ENCODE measurements at places on chromosomes 12 and 14. TPM values are rescaled to one million over a fixed set of nuclear protein-coding genes. Genes with fewer than 3 reads are reported as not detected.

SERPINA1 gene
- 2.2 TPM for total RNA-seq

TMEM179 gene
- total RNA-seq = 12.1 TPM

KLRK1 gene
- total RNA-seq = 2.8 TPM

TAS2R14 gene
- 4.6 TPM for total RNA-seq

RGS6 gene
- 16.0 TPM for total RNA-seq

TMEM233 gene
- total RNA-seq = not detected

- H3K36me3 ChIP-seq = no peaks in the 10 kb centered on the region
- DNase-seq = no peak
- no peak overlapping the region for H3K27ac ChIP-seq
- H3K4me3 ChIP-seq = no peak overlapping the region
These were observed 277.9 kb upstream of the E2F7 start for GRCh38 chr12:77343291-77343690.

DNA sequence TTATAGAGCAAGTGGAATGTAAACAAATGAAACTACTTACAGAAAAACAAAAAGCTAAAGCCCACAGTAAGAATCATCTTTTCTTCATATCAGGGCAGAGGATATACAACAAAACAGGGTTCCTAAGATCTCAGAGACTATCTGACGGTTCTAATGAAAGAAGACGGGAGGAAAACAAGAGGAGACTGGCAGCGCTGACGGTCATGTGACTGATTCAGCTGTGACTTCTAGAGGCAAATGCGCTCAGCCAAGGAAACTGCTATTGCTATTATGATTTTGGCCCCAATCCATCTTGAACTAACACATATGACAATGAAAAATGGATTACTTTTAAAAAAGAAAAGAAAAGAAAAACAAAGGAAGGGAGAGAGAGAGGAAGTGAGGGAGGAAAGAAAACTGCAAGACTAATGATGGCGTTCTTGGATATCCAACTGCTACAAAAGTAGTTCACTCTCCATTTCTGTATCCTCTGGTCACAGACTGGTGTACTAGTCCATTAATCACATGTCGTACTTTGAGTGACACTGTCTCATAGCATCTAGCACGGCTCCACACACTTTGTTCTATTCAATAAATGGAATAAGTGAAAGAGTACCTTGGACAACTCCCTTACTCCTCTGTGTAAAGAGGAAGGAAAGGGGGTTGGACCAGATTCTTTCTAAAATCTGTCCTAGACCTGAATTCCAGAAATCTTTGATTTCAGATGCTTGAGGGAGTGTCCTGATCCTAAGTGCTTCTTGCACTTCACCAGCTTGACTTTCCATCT lies 119.3 kb downstream of the DAD1 start:
- H3K27ac ChIP-seq = no peak overlapping the region
- no peaks in the 10 kb centered on the region for H3K36me3 ChIP-seq
- DNase-seq = no peak

- no peak overlapping the region for H3K4me3 ChIP-seq
- no peaks in the 10 kb centered on the region for H3K36me3 ChIP-seq
- no peak for DNase-seq
- H3K27me3 ChIP-seq = no peaks in the 10 kb centered on the region
- H3K4me1 ChIP-seq = no peaks in the 10 kb centered on the region
These were observed 164.2 kb upstream of the ATF7IP start for GRCh38 chr12:14201291-14201690.

GRCh38 chr12:46983959-46984841 lies 95.2 kb upstream of the PCED1B start:
- H3K27ac ChIP-seq = no peak overlapping the region
- H3K4me1 ChIP-seq = no peaks in the 10 kb centered on the region
- H3K27me3 ChIP-seq = no peaks in the 10 kb centered on the region
- no peaks in the 10 kb centered on the region for H3K36me3 ChIP-seq
- DNase-seq = peak; percentile 51

GRCh38 chr12:129304529-129304928 lies 451.3 kb downstream of the GLT1D1 start:
- no peak overlapping the region for H3K27ac ChIP-seq
- no peaks in the 10 kb centered on the region for H3K4me1 ChIP-seq
- no peak overlapping the region for H3K4me3 ChIP-seq
- H3K27me3 ChIP-seq = no peaks in the 10 kb centered on the region
- H3K36me3 ChIP-seq = no peaks in the 10 kb centered on the region
- DNase-seq = no peak

DNA sequence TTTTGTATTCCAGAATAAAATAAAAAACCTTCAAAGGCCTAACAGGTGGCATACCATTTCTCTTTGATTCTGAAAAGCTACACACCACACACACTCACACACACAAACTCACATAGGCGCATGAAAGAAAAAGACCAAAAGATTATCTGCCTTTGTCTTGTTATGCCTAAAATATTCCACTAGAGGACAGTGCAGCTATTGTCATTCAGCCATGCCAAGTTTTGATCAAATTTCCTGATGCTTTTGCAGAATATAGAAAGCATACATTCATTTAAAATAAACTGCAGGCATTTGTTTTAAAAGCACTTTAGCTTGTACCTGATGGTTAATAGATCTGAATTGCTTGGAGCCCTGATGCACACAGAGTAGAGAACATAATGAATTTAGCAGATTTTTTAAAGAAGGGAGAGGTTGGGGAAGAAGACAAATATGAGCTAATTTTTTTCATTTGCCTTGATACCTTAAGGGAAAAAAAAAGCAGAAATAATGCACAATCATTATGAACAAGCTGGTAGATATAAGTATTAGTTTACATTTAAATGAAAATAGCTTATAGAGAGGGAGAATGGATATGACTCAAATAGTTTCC lies 1766.9 kb upstream of the SEL1L start:
- H3K4me1 ChIP-seq = no peaks in the 10 kb centered on the region
- H3K36me3 ChIP-seq = no peaks in the 10 kb centered on the region
- no peaks in the 10 kb centered on the region for H3K27me3 ChIP-seq
- no peak overlapping the region for H3K27ac ChIP-seq

DNA sequence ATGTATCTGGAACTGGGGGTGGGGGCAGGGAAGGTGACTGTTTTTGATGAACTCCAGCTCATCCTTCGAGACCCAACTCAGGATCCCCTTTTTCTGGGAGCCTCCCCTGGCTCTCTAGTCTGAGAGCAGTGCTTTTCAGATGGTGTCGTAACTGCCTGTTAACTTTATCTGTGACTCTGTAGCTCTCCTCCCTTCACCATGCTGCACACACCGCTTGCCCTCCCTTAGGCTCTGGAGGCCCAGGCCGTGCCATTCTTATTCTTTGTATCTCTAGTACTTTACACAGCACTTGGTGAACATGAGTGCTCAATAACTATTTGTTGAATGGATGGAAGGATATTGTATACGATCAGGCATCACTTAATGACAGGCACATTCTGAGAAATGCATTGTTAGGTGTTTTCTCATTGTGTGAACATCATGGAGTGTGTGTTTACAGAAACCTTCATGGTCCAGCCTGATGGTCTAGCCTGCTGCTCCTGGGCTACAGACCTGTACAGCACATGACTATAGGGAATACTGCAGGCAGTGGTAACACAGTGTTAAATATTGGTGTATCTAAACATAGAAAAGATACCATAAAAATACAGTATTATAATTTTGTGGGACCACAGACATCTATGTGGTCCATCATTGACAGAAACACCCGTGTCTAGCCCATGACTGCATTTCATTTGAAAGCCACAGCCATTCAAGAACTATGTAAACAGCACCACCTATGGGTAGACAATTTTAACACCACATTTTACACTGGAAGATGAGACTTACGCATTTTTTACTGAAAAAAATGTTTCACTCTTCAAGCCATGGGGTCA lies 91.8 kb downstream of the EML1 start:
- no peaks in the 10 kb centered on the region for H3K4me1 ChIP-seq
- peak; percentile 46 for DNase-seq
- H3K27me3 ChIP-seq = no peaks in the 10 kb centered on the region

DNA sequence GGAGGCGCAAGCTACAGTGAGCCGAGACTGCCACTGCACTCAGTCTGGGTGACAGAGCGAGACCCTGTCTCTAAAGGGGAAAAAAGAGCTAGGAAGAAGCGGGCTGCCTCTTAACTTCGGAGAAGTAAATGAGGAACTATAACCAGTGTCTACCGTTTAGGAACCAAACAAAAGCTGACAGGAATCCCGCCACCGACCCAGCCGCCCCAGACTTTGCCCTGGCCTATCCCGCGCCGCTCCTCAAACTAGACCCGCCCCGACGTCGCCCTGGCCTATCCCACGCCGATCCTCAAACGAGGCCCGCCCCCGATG lies 568 bp upstream of the SIVA1 start:
- H3K4me1 ChIP-seq = peaks cover 27% of the 10 kb centered on the region
- H3K36me3 ChIP-seq = no peaks in the 10 kb centered on the region
- no peak for DNase-seq
- H3K27ac ChIP-seq = peak overlapping the region; percentile 85
- no peaks in the 10 kb centered on the region for H3K27me3 ChIP-seq

- no peaks in the 10 kb centered on the region for H3K36me3 ChIP-seq
- H3K4me1 ChIP-seq = no peaks in the 10 kb centered on the region
- H3K27ac ChIP-seq = no peak overlapping the region
- H3K27me3 ChIP-seq = no peaks in the 10 kb centered on the region
These were observed 96.6 kb downstream of the CDK17 start for GRCh38 chr12:96303653-96304052.

DNA sequence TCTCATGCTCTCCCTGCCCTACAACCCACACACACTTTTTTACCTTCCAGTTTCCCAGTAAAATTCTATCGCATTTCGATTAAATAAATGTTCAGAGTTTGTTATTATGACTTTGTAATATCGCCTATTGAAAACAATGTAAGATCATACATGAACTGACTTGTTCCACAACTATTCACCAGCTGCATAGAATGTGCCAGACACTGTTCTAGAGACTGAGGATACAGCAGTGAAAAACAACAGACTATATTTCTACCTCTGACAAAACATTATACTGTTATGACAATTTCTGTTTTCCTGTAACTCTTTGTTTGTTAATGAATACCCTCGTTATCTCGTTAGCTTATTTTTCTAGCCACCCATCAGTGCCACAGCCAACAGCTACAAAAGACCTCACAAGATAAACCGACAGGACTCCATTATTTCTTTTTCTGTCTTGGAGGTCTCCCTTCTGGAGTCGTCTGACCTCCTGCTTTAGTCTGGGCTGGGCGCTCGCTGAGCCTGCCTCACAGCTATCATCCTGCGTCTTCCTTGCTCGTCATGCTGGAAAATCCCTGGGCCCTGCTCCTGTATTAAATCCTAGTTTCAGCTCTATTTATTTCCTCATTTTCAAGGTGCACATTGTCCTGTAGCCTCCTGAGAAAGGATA lies 498.9 kb downstream of the DIO2 start:
- no peaks in the 10 kb centered on the region for H3K27me3 ChIP-seq
- H3K36me3 ChIP-seq = no peaks in the 10 kb centered on the region
- H3K27ac ChIP-seq = no peak overlapping the region
- DNase-seq = no peak
- H3K4me3 ChIP-seq = no peak overlapping the region
- no peaks in the 10 kb centered on the region for H3K4me1 ChIP-seq

- H3K36me3 ChIP-seq = no peaks in the 10 kb centered on the region
- peak overlapping the region; percentile 27 for H3K27ac ChIP-seq
- no peaks in the 10 kb centered on the region for H3K27me3 ChIP-seq
- H3K4me1 ChIP-seq = peaks cover 4% of the 10 kb centered on the region
- no peak overlapping the region for H3K4me3 ChIP-seq
These were observed 33.4 kb upstream of the SYNDIG1L start for GRCh38 chr14:74459289-74459946.

GRCh38 chr12:47650469-47650868 lies 55.4 kb downstream of the RPAP3 start:
- H3K36me3 ChIP-seq = no peaks in the 10 kb centered on the region
- H3K4me1 ChIP-seq = peaks cover 10% of the 10 kb centered on the region
- no peak for DNase-seq
